ENCODE measurements at places on chromosomes 13 and 19.

DNA sequence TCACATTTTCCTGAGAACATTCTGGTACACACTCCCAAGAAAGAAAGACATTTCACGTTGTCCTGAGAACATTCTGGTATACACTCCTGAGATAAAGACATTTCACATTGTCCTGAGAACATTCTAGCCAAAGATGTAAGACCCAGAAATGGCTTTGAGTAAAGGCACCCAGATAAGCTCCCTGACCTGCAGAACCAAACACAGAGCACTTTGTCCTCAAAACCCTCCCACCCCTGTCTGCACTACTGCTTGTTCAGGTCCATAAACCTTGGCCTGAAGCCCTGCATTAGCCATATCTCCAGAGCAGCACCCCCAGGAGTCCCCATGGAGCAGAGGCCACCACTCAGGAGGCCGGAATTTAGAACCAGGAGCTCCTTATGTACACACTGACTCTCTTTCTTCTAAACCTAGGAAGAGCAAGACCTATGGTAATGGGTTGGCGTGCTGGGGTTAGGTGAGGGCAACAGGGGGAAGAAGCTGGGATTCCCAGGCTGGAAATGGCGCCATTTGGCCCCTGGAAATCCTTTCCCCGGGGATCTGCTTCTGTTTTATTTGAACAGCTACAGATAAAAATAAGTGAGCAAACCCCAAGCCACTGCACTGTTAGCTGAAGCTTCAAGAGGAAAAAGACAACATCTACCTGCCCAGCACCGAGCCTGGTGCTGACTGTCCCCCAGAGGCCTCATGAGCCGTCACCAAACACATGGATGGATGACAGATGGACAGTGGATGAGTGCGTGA, 13.7 kb downstream of the GAS6 start:
- DNase-seq: no peak

GRCh38 chr13:62130062-62130970, 714.7 kb upstream of the PCDH20 start:
- DNase-seq: no peak

DNA sequence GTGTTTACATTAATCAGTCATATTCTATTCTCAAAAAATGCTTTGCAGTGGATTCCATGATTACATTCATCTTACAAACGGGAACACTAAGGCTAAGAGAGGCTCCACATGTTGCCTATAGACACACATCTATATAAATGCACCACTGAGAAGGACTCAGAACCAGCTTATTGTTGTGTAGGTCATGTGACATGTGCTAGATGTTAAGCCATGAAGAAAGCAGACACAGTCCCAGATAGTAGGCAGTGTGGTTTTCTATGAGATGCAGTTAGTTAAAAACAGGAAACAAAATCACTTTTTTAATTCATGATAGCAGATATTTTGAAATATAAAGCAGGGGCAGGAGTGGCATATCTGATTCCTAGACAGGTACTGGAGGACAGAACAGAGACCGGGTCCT, 10.7 kb downstream of the SIGLEC6 start:
- no peak for DNase-seq

DNA sequence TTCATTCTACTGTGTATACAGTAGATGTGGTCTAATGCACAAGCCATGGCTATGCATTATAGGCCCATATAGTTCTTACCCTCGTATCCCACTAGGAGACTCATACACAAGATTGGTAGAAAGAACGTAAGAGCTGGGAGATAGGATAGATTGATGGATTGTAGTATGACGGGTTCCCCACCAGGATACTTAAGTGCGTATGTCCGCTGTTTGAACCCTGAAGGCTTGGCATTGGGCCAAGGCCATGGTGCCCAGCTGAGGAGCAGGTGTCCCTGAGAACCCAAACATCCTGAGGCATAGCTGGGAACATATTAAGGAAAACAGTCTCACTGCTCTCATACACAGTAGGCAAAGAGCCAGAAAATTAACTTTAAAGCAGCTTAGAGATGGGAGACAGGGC, 617.5 kb upstream of the KLF12 start:
- no peak for DNase-seq

GRCh38 chr19:51568456-51568855, 2.6 kb upstream of the ZNF175 start:
- no peak for DNase-seq

- DNase-seq: no peak
These were observed 12.5 kb upstream of the MZF1 start for GRCh38 chr19:58585442-58586132.

GRCh38 chr13:79560954-79561353, 80.0 kb downstream of the NDFIP2 start:
- no peak for DNase-seq

DNA sequence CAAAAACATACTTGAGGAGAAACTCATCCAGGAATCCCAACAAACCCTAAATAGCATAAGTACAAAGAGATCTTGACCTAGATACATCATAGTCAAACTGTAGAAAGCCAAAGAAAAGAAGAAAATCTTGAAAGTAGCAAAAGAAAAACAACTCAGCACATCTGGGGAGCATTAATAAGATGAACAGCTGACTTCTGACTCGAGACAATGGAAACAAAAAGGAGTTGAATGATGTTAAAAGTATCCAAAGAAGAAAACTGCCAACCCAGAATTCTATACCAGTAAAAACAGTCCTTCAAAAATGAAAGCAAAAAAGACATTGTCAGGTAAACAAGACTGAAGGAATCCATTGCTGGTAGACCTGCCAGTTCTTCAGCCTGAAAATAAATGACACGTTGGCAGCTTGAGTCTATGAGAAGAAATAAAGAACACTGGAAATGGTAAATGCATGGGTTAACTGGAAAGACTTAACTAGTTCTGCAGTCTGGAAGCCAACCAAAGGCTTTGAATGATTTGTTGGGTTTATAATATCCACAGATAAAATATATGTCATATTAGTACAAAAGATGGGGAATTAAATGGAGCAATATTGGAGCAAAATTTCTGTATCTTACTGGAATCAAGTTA, 46.8 kb downstream of the TSSK6 start:
- DNase-seq: no peak

- no peak for DNase-seq
These were observed 566 bp downstream of the HMG20B start for GRCh38 chr19:3573162-3573857.

DNA sequence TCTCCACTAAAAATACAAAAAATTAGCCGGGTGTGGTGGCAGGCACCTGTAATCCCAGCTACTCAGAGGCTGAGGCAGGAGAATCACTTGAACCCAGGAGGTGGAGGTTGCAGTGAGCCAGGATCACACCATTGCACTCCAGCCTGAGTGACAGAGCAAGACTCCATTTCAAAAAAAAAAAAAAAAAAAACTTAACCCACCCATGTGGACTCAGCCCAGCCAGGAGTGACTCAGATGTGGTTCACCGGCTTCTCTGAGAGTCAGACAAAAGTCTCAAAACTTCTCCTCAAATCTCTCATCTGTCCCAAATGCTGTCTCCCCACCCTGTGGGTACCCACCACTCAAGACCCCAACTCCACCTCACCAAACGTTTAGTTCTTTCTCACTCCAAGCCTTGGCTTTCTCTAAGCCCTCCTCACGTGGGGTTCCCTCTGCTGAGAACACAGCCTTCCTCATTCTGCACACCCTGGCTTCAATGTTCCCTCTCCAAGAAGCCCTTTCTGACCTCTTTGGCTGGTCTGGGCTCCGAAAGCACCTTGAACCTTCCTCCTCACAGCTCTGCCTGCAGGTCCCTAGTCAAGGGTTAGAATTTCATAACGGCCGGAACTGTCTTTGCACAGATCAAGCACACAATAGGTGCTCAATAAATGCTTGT, 11.1 kb upstream of the RAB3A start:
- DNase-seq: peak; percentile 50

DNA sequence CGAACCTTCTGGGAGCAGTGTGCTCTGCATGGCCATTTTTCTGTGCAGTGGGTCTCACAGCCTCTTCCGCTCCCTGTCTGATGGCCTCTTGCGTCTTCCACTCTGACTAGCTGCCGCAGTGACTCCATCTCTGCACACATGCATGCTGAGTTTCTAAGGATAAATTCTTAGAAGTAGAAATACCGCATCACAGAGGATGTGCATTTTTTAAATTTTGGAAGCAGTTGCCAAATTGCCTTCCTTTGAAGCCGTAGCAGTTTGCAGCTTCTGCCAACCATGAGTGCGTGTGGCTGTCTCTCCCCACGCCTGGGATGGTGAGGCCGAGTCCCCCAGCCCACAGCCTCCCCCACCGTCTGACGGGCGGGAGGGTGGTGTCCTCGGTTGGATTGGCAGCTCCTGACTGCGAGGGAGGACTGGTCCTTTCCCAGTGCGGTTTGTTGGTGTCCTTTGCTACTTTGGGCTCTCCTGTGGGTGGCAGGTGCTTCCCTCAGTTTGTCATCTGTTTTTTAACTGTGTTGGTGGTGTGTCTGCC, 9.8 kb downstream of the FZR1 start:
- peak; percentile 65 for DNase-seq

- DNase-seq: peak; percentile 33
These were observed 533 bp downstream of the ZNF544 start for GRCh38 chr19:58229255-58229639.

DNA sequence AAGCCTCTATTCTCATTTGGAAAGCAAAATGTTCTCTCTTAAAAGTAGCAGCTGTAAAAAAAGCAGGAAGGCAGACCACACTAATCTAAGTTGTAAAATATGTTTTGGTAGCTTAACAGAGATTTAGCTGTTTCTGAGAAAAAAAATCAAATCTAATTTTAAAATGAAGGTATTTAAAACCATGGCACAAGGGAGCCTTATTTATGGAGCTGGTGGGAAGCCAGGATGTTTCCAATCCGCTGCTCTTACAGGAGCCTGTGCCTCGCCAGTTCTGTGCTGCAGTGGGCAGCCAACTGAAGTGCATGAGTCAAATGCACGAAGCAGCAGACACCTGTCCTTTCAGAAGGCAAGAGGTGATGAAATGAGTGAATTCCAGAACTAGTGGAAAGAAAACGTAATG, 28.2 kb downstream of the GPC6 start:
- DNase-seq: no peak

DNA sequence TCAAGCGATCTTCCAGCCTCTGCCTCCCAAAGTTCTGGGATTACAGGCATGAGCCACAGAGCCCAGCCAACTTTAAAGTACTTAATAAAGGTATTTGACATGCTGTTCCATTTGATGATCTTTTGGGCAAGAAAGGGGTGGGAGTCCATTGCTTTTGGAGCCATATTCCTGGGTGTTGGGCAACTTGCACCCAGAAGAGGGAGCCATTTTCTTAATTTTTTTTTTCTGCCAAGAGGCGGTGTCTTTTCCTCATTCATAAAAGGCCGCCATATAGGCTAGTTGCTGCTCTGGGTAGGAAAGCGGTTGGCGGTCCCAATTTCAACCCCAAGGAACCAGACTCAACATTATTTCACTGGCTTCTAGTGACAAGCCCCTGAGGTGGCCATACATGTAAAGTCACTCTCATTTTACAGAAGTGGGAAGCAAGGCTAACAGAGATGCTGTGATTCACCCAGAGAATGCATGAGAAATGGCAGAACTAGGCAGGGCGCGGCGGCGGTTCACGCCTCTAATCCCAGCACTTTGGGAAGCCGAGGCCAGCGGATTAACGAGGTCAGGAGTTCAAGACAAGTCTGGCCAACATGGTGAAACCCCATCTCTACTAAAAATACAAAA, 139.6 kb downstream of the CACNA1A start:
- DNase-seq: peak; percentile 33

DNA sequence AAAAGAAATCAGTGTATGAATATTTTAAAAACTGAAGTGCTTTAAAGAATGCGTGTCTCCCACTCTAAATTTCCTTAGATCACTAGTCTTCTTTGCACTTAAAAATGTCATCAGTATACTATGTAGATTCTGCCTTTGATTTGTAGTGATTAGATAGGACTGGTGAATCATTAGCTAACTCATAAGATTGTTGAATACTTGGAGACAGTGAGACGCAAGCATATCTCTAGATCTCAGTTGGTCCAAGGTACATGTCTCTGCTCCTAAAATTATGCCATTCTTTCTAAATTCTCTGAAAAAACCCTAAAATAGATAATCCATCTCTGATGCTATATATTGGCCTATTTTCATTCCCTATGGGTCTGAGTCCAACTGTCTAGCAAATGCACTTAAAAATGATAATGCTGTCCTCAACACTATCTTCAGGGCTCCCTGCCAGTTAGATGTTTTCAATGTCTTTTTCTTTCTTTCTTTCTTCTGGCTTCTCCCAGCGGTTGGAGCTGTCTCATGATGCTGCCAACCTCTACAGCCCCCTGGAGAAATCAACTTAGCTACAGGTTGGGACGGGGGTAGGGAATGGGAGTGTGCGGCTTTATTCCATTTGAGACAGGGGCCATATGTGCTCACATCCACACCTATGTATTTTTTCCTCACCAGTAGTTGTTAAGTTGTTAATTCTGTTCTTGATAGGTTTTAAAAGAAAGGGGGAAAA, 301.0 kb downstream of the NDFIP2 start:
- peak; percentile 65 for DNase-seq

DNA sequence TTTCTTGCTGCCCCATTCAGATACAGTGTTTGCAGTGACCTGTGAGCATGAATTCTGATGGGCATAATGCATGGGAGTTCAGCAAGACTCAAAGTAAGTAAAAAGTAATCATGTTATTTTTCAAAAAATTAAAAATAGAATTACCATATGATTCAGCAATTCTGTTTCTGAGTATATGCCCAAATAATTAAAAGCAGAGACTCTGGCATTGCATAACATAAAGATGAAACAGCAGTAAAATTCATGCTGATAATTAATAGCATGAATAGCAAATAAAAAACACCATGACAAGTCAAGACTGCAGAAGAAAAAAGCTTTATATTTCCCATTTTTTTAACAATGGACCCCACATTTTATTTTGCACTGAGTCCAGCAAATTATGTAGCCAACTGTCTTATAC, 21.3 kb downstream of the RNF6 start:
- DNase-seq: no peak

GRCh38 chr19:31066385-31066784, 282.9 kb downstream of the TSHZ3 start:
- peak; percentile 93 for DNase-seq

DNA sequence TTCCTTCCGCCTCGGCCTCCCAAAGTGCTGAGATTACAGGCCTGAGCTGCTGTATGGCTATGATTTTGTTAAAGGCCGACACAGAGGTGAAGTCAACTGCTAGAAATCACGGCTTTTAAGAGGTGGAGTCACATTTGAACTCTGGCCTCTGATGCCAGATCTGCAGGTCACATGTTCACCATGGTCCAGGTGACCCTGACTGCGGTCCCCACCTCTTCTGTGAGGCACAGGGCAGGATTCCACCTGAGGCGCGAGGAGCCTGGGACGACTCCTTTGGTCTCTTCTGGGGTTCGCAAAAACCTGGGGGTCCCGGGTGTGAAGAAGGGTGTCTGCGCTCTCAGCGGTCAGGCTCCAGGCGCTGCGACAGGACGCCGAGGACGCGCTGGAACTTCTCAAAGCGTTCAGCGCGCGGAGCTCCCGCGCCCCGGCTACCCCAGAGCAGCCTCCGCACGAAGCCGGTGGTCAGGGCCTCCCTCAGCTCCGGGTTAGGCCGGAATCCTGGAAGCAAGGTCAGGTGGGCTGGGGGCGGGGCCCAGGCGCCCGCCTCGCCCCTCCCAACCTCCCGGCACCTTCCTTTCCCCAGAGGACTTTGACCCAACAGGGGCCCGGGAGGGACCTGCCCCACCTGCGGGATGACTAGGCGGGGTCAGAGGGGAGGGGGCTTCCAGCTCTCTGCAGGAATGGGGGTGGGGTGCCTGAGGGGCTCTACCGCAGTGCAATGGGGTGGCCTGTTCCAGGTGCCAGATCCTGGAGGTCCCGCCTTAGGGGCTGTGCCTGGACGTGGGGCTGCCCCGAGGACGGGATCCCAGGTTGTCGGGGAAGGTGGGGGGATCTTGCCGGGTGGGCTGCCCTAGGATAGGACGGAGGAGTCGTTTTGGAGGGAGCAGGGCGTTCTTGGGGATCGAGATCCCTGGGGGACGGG, 13.0 kb downstream of the TRIP10 start:
- no peak for DNase-seq

GRCh38 chr19:49148784-49149651, 6.2 kb downstream of the HRC start:
- DNase-seq: peak; percentile 94
